ENCODE measurements at places on chromosomes 5 and 9. TPM values are rescaled to one million over a fixed set of nuclear protein-coding genes. Genes with fewer than 3 reads are reported as not detected.

FAM163B gene
- not detected for total RNA-seq

CDX1 gene
- total RNA-seq = not detected

DNAH5 gene
- 0.08 TPM for total RNA-seq

JAKMIP2 gene
- 0.33 TPM for total RNA-seq

PCDHB10 gene
- total RNA-seq = 2.5 TPM

MARVELD2 gene
- 2.3 TPM for total RNA-seq

SPINK1 gene
- not detected for total RNA-seq

NDUFS6 gene
- total RNA-seq = 135 TPM

PITX1 gene
- total RNA-seq = not detected

PCDHGA5 gene
- total RNA-seq = 5.0 TPM

ADCY2 gene
- not detected for total RNA-seq

C1QTNF2 gene
- 1.5 TPM for total RNA-seq

CSF1R gene
- total RNA-seq = 11.2 TPM

PCDHA7 gene
- 0.07 TPM for total RNA-seq

MTAP gene
- total RNA-seq = 10.3 TPM

TLX3 gene
- total RNA-seq = not detected

KIF4B gene
- total RNA-seq = not detected

PRDM9 gene
- not detected for total RNA-seq

LHFPL2 gene
- total RNA-seq = 9.9 TPM

PJA2 gene
- total RNA-seq = 80.7 TPM

Measured in right atrium auricular region (tissue), 2 donors.